Umbilical cord (tissue), 2 donors: ENCODE measurements at places on chromosomes 16 and 17.

GRCh38 chr16:70576431-70577255 lies 53.0 kb downstream of the SF3B3 start:
- DNase-seq = peak; percentile 58

DNA sequence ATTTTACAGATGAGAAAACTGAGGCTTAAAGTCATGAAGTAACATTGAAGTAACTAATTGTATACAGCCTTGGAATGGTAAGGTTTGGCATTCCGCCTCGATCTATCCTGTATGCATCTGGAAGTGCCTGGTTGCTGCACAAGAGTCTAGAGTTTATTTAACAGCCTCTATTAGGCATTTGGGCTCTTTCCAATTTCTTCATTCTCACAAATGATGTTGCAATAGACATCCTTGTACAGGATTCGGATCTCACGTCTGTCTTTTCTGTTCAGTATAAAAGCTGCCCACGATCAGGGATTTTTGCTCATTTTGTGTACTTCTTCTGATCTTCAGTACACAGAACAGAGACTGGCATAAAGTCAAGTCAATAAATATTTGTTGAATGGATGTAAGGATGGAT lies 100.5 kb downstream of the AIPL1 start:
- DNase-seq = no peak

DNA sequence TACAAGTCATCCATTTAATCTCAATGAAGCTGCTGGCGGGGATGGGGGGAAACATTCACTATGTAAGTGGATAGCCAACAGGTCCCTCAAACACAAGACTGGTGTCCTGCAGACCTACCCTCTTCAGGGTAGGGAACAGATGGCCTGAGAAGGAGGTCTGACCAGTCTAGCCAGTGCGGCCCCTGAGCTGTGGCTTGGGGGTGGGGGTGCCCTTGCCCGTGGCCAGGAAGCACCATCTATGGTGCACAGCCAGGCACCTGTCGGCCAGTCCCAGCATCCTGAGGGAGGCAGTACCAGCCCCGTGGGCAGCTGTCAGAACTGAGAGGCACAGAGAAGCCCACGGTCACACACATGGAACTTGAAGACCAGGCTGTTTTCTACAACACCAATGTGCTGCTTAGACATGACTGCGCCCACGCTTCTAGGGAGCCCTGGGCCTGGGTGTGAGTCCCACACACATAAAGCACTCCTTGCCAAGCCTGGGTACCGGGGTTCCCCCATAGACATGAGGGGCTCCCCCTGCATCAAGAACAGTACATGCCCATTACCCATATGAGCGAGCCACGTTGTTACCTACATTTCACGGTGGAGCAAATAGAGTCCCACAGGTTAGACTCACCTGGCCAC lies 40.9 kb downstream of the RMI2 start:
- no peak for DNase-seq

DNA sequence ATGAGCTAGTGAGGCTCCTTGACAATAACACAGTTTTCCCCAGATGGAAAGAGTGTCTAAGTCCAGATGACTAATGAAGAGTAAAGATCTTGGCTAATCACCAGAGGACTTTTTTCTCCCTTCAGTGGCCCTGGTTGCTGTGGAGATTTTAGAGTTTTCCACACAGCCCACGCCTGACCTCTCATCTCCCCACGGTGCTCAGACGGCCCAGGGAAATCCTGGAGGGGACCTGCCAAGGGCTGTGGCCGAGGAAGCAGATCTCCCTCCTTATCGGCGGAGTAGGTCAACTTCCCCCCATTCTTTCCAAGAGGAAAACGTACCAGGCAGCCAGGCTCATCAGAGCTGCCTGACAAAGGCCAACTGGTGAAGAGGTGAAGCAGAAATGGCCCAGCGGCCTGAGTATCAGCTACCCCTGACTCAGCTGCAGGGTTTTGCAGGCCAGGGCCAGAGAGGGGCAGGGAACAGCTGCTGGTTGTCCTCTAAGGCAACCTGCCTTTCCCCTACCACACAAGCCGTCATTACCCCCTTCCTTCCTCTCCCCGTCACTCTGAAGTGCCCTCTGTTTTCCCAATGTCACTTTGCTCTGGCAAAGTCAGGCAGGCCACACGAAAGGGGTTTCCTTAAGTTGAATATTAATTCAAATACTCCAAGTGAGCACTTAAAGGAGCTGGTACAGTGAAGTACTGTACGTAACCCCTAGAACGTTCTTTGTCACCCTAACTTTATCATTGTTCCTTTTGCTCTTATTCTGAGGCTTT lies 140.2 kb upstream of the ADAMTS18 start:
- no peak for DNase-seq

- no peak for DNase-seq
Observed at GRCh38 chr16:55043499-55043898, 112.8 kb downstream of the IRX5 start.

GRCh38 chr17:29179232-29180033 lies 765 bp downstream of the MYO18A start:
- DNase-seq = peak; percentile 42

GRCh38 chr16:55615071-55615470 lies 40.7 kb upstream of the SLC6A2 start:
- no peak for DNase-seq

DNA sequence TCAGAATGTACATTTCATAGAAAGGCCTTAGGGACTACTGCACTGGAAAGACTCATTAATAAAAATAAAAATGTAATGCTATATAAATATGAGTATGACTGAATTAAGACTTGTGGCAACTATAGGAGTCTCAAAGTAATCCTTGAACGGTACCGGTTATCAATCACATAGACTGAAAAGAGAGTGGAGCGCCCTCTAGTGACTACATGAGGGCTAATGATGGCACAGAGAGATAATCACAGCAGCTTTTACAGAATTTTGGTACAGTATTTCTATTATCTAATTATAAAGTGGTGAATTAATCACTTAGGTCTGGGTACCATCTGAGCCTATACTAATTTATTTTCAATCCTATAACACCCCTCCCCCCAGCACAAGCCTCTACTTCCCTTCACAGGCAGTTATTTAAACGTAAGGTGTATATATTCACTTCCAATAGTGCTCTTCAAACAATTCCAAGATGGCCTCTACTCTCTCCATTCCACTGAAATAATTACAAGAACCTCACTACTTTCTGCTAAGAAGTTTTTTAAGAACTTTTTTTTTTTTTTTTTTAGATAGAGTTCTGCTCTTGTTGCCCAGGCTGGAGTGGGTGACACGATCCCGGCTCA lies 40.7 kb upstream of the ANKFY1 start:
- peak; percentile 34 for DNase-seq

DNA sequence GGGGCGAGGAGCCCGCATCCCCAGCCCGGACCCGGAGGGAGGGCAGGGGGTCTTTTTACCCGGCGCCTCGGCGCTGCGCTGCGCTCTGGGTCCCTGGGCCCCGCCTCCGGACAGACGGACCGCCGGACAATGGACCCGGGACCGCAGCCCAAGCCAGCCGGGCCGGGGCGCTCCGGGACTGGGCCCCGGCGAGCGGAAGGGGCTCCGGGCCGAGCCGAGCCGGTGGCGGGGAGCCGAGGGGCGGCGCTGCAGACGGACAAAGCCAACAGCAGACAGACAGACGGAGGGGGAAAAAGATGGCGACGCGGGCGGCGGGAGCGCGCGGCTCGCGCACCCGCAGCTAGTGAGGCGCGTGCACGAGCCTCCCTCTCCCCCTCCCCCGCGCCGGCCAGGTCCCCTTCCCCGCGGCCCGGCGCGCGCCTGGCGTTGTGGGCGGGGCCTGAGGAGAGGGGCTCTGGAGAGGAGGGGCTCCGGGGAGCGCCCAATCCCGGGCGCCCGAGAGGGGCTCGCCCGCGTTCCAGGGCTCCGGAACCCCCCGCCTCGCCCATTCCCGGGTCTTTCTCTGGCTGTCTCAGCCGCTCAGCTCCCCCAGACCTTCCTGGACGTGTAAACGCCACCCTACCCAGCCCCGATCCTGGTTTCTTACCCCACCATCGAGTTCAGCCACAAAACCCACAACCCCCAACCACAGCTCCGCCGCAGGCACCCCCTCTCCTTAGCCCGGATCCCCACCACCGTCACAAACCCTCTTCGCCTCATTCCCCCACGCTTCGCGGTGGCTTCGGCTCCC lies at the start of gene ZNF821:
Gene ZNF821, minus strand, starts transcription at position 334 of the 790 bp plus-strand sequence. CDS start 4,236 bp downstream, outside the sequence.
- DNase-seq = peak; percentile 83

- no peak for DNase-seq
Observed at GRCh38 chr17:4895657-4896331, 3.5 kb upstream of the C17orf107 start.

GRCh38 chr17:63652106-63652505 lies 29.9 kb downstream of the MAP3K3 start:
- DNase-seq = no peak

GRCh38 chr16:85543536-85543935 lies 69.6 kb upstream of the GSE1 start:
- DNase-seq = no peak

DNA sequence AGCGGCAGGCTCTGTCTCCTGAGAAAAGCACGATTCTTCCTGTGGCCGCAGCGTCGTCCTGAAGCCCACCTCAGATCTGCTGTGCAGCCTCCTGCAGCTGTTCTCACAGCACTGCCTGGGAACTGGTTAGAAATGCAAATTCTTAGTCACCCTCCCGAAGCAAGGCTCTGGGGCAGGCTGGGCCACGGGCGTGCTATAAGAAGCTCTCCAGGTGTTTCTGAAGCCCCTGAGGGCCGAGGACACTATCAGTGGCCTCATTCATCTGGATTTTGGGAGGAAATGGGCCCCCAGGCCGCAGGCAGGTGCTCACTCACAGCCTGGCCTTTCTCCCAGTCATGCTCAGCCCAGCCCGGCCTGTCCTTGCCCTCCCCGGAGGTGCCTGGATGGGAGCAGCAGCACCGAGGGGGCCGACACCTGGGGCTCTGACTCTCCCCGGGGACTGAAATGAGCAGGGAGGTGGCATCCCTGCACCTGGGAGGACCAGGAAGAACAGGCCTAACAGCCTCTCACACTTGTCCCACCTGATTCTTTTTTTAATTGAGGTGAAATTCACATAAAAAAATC lies 10.4 kb upstream of the NLRC3 start:
- no peak for DNase-seq

DNA sequence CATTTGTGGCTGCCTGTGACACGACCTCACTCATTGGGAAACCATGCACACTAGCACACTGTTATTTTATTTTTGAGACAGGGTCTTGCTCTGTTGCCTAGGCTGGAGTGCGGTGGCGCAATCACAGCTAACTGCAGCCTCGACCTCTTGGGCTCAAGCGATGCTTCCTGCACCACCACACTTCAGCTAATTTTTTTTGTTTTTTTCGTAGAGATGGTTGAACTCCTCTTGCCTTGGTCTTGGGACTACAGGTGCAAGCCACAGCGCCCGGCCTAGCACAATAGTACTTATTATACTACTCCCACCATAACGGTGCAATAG lies 2.8 kb upstream of the NPTX1 start:
- DNase-seq = no peak

DNA sequence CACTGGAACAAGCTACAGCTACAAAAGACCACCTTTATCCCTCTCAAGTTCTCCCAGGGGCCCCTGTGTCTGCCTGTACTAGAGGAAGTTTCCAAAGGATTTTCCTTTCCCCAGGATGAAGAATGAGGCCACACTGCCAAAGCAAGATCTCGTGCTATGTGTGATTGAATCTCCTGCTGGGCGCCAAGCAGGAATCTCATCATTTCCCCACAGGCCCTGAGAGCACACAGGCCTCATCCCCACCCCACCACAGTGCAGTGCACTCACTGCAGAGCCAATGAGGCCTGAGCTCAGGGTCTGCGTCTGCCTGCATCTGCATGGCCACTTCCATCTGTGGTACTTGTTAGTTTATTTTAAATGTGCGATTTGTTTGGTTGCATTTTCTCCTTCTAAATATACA lies 387.4 kb upstream of the ASIC2 start:
- peak; percentile 7 for DNase-seq

GRCh38 chr17:55434721-55435120 lies 13.1 kb upstream of the MMD start:
- DNase-seq = no peak

GRCh38 chr17:27754549-27754948 lies 45.8 kb downstream of the NOS2 start:
- no peak for DNase-seq

DNA sequence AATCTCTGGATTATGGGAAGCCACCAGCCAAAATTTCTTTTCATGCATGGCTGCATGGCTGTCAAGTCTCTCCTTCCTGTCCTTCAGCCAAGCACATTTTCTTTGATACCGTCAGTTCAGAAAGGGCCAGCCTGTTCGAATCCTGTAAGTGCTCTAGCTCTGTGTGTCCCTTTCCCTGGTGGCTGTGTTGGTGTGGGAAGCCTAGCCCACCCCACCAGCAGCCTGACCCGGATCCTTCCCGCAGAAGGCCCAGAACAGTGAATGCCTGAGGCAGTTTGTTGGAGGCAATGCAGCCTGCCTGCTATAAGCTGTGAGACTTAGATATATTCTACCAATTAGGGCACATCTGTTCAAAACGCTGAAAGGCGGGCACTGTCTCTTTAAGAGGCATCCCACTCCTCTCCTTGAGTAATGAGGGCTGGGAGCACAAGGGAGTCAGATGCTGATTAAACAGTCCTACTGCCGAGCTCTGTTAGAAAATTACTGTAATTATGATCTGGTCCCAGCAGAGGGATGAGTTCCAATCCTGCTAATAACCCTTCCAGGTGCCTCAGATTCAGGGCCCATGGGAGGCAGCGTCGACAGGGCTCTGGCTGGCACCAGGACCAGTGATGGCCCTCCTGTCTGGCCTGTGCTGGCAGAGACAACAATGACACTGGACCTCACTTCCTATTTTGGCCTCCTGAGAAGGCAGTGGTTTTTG lies 18.4 kb downstream of the SNX11 start:
- DNase-seq = no peak

GRCh38 chr17:40551091-40551878 lies 14.0 kb downstream of the CCR7 start:
- peak; percentile 94 for DNase-seq

GRCh38 chr16:19301931-19302330 lies 16.4 kb downstream of the CLEC19A start:
- no peak for DNase-seq

DNA sequence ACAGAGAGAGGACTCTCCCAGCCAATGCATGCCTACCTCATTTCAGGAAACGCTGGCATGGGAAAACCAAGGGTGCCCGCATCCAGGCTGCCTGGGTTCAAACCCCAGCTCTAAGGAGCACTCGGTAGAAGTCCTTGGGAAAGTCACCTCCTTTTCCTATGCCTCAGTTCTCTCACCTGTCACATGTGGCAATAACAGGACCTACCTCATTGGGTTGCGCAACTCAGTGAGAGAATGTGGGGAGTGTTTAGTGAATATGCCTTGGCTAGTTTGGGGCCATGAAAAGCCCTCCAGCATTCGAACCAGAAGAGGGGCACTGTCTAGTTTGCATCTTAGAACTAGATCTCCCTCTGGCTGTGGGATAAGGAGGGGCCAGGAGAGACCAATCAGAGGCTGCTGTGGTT lies 9.0 kb upstream of the NXPH3 start:
- DNase-seq = no peak

- no peak for DNase-seq
Observed at GRCh38 chr17:39735882-39736281, 1.9 kb upstream of the GRB7 start.
